ENCODE measurements at places on chromosomes 16 and 17.
A peak's percentile ranks its signal among the peaks of the same experiment; 100 is the strongest.

GRCh38 chr16:70511833-70512232, 11.5 kb downstream of the COG4 start:
- no peak for DNase-seq

DNA sequence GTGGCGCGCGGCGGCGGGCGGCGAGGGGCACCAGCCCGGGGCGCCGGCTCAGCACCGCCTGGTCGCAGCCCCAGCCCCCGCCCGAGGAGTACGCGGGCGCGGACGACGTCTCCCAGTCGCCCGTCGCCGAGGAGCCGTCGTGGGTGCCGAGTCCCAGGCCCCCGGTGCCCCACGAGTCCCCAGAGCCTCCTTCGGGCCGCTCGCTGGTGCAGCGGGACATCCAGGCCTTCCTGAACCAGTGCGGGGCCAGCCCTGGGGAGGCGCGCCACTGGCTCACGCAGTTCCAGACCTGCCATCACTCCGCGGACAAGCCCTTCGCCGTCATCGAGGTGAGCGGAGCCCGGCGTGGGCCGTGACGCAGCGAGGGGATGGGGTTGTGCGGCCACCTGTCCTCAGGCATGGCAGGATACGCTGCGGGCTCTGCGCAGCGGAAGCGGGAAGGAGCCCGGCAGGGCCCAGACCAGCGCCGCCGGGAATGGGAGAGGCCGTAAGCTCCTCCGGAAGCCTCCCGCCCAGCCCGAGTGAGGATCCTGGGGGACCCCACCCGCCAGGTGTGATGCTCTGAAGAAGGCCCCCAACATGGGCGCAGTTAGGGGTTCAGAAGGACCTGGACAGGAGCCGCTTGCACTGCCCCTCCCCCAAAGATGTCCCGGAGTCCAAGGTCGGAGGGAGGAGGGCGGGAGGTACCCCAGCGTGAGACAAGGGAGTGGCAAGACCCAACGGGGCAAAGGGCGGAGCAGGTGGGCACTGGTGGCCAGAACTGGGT, 522 bp downstream of the NAGS start:
- DNase-seq, result no peak

- no peak for DNase-seq
Measured at GRCh38 chr16:28880589-28880915, 2.3 kb downstream of the ATP2A1 start.

GRCh38 chr17:68101075-68101986, 65.8 kb downstream of the KPNA2 start:
- DNase-seq, result peak; percentile 63

GRCh38 chr16:68073902-68074760, 11.0 kb upstream of the NFATC3 start:
- no peak for DNase-seq
